NCI-H748 treated with DMSO at 0.1 percent for 48 hours (cell line): ENCODE measurements at places on chromosomes 6 and 20.

DNA sequence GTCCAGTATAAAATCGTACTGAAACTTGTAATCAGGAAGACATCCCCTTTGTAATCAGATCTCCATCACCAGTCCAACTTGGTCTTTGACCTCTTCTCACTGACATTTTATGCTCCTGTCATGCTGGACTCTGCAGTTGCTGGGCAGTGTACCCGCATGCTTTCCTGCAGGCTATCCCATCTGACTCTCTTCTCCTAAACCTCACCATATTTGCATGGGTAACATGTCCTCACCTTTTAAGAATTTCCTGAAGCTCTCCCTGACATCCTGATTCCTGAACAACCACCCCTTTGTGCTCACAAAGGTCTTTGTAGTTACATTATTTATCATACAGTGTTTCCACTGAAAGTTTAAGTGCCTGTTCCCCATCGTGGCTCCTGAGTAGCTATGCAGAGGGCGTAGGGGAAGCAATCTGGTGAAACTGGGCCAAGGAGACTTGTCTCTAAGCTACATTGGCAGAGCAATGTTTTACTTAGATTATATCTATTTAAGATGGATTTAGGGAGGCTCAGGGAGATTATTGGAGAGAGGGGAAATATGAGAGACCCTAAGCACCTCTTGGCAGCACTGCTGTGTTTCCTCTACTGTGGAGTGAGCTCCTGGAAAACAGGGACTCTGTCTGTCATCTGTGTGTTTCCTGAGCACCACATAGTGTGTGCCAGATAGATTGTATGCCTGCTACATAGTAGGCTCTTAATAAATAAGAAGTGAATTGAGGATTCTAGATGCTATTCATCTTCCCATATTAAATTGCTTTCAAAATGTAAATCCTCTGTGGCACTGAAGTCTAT is 124.0 kb downstream of the LAMA2 start:
- no peak for DNase-seq

- DNase-seq = no peak
Observed at GRCh38 chr6:16688984-16689636, 72.2 kb downstream of the ATXN1 start.

DNA sequence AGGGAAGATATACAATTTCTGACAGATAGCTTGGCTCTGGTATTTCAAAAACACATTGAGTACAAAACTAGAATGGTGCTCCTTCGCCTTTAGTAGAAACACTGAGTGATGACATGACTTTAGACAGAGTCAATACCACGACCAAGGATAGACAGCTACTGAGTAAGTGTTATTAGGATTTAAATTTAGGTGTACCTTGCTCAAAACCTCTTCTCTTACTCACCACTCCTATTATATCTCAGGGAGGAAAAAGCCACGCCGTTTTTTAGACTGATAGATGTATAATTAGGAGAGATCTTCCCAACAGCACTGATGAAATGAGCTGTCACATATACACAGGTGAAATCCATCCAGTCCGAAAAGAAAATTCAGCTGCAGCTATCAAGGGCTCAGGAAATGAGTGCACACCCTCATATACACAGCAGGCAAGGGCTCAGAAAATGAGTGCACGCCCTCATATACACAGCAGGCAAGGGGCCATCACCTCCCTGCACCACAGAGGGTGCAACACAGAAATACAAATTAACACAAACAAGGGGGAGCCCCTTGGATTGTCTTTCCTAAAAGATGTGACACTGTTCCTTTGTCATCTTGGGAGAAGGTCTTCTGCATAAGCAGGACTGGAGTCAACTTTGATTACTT is 53.7 kb downstream of the LYRM4 start:
- no peak for DNase-seq

DNA sequence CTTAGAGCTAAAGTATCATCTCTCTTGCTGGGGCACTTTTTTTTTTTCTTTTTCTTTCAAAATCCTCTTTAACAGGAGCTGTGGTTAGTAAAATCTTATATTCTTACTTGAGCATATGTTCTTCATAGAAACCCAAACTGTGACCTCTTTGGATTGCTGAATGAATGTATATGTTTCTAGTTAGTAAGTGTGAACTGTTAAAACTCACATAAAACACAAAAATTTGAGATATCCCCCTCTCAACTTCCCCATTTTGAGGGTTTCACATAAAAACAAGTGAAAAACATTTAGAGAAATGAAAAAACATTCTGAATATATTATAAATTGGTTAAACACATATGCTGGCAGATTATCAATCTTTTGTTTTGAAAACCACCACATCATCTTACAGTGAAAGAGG is 78.1 kb downstream of the INSM1 start:
- DNase-seq = no peak

- no peak for DNase-seq
Observed at GRCh38 chr6:3540253-3540820, 83.5 kb upstream of the SLC22A23 start.

DNA sequence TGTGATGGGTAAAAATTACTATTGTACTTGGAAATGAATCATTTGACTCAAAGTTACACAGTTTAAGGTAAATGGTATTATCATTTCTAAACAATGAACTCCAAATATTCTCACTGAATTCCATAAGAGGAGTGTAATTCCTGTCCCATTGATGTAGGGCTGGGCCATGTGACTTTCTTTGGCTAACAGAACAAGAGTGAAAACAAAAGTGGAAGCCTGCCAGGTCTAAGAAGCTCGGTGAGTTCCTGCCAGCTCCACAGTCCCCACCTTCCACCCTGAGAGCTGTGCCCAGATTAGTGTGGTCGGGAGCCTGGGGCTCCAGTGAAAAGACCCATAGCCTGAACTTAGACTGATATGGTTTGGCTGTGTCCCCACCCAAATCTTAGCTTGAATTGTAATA is 24.6 kb downstream of the TBXT start:
- no peak for DNase-seq

DNA sequence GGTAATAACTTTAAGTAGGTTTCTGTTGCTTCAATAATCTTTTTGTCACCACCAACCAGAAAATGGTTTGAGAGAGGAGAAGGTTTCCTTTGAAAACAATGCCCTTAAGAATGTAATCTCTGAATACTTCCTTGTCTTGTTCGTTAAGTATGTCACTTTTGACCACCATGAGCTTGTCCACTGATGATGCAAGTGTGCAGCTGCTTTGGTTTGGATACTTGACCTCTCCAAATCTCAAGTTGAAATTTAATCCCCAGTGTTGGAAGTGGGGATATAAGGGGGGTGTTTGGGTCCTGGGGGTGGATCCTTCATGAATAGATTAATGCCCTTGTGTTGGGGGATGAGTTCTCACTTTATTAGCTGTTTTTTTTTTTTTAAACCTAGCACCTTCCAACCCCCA is 985.4 kb downstream of the EPHA7 start:
- no peak for DNase-seq
